IPS DF 6.9 (cell line): ENCODE measurements at places on chromosomes 6 and 20.

- no peak for DNase-seq
Observed at GRCh38 chr20:47011984-47012383, 117.3 kb downstream of the EYA2 start.

DNA sequence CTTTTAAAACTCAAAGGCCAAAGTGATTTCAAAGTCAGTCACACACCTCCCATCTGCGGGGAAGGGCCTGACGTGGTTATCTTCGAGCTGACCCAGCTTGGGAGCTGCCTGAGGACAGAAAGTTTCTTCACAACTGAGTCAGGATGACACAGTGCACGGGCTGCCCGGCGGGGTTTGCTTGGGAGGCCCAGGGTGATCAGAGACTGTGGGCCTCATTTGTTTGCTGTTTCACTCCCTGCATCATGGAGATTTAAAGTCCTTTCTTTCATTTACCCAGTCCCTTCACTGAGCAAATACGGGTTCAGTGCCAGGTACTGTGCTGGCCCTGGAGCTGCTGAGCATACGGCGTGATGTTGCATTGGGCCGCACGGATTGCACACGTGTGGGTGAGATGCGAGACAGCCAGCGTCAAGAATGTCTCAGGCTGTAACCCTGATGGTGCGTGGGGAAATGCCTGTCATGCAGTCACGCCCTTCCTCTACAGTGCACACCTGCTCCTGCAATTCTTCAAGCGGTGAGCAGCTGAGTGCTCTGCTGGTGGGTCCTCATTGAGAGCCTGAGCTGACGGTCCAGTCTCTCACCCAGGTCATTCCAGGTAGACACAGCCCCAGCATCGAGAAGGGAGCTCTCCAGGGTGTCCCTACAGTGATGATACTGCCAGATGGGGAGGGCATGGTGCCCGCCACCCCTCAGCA lies 82.7 kb upstream of the PMEPA1 start:
- no peak for DNase-seq

DNA sequence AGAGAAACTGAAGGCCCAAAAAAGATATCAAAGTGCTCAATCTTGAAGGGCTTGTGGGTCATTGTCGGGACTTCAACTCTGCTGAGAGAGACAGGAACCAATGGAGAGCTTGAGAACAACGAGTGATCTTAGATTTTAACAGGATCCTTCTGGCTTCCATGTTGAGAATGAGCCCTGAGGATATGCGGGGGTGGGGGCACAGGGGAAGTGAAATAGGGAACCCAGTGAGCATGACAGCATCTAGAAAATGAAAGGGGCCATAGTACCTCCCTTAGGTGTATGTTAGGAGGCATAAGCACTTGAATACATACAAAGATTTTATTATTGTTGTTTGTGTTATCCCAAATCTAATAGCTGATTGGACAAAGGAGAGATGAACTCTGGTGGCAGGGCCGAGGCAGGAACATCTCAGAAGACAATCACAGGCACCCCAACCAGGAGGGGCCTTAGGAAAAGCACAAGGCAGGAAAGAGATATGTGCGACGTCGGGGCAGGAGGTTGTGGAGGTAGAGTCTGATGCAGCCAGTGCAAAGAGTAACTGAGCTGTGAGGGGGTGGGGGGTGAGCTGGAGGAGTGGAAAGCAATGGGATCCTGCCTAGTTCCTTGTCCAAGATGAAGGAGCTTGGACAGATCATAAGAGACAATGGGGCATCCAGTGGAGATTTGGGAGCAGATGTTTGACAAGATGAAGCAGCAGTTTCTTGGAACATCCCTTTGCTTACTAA lies 10.4 kb downstream of the TGM6 start:
- no peak for DNase-seq

- DNase-seq: no peak
Observed at GRCh38 chr6:117169781-117170281, 95.5 kb upstream of the VGLL2 start.

- DNase-seq: peak; percentile 96
Observed at GRCh38 chr20:38337561-38338140, 8.6 kb upstream of the LBP start.

- no peak for DNase-seq
Observed at GRCh38 chr6:305371-306206, 13.3 kb downstream of the DUSP22 start.

DNA sequence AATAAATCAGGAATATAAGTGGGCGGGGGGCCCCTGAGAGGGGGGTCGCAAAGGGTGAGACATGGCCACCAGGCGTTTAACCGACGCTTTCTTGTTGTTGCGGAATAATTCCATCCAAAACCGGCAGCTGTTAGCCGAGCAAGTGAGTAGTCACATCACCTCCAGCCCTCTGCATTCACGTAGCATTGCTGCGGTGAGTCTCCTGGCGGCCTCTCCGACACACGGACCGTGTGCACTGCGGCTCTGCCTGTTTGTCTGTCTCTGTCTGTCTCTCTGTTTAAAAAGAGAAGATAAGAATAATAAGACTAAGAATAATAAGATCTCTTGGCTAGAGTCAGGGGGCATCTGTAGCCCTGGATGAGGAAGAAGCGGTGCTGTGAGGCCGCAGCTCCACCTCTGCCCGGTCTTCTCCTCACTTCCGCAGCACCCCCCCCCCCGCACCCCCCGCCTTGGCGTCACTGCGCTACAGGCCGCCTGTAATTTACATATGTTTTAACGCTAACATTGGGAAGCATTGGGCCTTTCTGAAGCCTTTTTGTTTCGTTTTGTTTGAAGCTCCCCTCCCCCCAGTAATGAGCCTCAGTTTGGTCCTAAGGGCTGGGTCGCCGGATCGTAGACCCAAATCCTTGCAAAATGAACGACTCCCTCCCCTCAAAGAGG lies 993 bp downstream of the STX16 start:
- DNase-seq: peak; percentile 72

DNA sequence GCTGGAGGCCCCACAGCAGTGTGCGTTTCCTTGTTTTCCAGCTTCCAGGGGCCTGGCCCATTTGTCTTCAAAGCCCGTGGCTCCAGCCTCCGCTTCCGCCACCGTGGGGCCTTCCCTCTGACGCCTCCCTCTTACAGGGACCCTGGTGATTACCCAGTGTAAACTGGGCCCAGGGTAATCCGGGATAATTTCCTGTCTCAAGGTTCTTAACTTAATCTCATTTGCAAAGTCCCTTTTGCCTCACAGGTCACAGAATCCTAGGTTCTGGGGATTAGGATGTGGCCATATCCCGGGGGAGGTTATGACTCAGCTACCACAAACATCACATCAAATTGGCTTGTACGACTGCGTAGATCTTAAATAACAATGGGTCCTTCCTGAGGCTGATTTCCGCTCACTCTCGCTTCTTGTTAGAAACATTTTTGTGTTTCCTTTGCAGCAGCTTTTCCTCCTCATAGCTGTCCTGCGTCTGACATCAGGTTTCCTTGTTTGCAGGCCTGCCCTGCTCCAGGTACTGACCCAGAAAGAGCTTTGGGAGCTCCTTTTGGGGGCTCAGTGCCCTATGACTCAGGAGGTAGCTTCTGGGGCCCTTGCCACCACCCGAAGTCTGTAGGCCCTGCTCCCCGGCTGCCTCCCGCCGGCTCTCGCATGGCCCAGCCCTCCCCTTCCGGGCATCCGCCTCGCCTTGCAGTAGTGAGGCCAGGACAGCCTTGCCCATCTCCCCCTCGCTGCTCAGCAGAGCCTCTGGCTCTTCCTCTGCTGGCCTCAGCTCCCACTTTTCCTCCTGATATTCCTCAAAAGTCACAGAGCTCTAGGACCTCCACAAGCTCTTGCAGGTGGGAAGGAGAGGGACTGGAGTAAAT lies 100.5 kb downstream of the ERMARD start:
- DNase-seq: no peak

GRCh38 chr6:133752129-133752528 lies 136.8 kb upstream of the TCF21 start:
- DNase-seq: no peak

DNA sequence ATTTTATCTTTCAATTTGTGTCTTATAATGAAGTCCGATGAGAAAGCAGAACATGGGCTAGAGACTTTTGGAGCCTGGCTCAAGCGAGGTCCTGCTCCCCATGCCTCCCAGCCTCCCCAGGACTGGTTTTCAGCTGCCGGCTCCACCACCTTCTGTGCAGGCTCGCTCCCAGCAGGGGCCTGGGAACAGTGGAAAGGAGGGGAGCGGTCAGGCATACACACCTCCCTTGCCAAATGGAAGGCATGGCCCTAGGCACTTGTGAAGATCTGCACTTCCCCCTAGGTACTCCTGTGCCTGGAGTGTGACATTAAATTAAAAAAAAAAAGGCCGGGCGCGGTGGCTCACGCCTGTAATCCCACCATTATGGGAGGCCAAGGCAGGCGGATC lies 4.7 kb upstream of the MOG start:
- no peak for DNase-seq

GRCh38 chr6:52595796-52596130 lies 18.9 kb upstream of the TRAM2 start:
- DNase-seq: no peak

GRCh38 chr6:106250953-106251352 lies 74.6 kb downstream of the ATG5 start:
- DNase-seq: no peak

DNA sequence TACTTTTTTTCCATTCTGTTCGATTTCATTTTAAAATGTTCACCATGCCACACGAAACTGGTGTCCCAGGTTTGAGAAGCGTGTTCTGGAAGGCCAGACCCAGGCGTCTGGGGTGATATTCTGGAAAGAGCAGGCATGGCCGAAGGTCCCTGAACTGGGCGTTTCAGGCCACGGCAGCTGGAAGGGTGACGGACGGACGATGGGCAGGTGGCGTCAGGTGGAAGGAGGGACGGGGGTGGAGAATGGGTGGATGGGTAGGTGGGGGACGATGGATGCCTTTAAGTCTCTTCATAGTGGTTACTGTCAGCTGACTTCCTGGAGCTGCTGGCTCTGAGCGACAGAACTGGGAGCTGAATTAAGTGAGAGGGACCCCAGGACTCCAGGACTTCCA lies 44.6 kb downstream of the CDH4 start:
- no peak for DNase-seq

GRCh38 chr6:72784071-72784470 lies 162.2 kb downstream of the KCNQ5 start:
- no peak for DNase-seq

DNA sequence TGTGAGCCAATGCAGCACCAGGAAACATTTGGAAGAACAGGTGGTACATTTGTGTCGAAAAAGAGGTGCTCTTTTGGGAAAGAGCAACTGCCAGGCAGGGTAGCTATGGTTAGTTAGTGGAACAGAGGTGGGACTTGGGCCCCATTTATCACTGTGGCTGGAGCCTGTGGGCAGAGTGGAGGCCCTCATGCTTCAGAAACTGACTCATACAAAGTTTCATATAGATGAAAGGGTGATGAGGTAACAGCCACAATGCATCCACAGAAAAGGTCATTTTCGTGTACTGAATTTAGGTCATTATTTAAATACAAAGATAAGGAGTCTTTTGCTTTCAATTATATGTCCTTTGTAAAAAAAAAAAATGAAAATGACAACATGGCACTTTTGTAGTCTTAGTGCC lies 76.4 kb upstream of the HS3ST5 start:
- DNase-seq: no peak

DNA sequence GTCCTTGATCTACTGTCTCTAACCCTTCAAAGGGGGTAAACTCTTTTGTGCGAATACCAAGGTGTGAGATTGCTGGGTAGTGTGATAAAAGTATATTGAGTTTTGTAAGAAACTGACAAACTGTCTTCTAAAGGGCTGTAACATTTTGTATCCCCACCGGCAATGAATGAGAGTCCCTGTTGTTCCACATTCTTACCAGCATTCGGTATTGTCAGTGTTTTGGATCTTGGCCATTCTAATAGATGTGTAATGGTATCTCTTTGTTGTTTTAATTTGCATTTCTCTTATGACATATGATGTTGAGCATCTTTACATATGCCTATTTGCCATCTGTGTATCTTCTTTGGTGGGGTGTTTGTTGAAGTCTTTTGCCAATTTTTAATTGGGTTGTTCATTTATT lies 1090.7 kb downstream of the KIF16B start:
- DNase-seq: no peak

DNA sequence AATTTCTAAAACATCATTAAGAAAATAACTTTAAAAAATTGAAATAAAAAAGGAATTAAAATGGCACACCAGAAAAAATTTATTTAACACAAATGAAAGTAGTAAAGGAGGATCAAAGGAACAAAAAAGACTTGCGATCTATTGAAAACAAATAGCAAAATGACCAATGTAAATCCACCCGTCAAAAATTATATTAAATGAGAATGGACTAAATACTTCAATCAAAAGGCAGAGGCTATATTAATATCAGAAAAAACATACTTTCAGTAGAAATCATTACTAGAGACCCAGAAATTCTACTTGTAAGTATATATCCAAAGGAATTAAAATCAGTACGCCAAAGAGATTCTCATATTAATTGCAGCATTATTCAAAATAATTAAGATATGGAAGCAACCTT lies 293.1 kb upstream of the SOX4 start:
- no peak for DNase-seq

DNA sequence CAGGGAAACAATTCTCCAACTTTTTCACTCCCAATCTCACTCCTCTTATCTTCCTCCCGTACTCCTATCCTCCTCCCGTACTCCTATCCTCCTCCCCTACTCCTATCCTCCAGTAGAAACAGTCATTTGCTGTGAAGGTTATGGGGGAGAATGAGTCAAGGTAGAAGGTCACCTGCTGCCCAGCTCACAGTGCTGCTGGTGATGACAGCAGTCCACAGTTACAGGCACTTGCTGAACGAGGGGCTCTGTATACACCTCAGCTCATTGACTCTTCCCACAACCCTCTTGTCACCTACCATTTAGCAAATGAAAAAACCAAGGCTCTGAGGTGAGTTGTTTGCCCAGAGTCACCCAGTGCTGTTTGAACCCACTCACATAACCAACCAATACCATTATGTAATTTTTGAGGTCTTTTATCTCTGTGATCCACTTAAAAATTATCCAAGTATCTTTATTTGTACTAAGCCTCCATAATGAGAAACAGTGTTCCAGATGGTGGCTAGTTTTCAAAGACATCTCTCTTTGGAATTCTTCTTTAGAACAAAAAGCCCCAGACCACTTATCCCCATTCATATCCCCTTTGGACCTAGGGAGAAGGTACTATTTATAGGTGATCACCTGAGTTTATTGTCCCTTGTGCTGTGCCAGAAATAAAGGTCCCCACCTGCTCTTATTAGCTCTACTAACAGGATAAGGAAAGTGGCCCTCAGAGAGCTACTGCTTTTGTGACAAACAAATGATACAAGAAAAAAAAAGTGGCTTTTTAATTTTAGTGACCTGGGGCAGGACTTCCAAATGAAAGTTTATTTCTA lies 53.2 kb downstream of the PTPN1 start:
- DNase-seq: no peak

- DNase-seq: no peak
Observed at GRCh38 chr6:129890701-129891100, 29.6 kb upstream of the TMEM244 start.
